HL-60 (cell line): ENCODE measurements at places on chromosomes 5 and 9.
A peak's percentile ranks its signal among the peaks of the same experiment; 100 is the strongest.

DNA sequence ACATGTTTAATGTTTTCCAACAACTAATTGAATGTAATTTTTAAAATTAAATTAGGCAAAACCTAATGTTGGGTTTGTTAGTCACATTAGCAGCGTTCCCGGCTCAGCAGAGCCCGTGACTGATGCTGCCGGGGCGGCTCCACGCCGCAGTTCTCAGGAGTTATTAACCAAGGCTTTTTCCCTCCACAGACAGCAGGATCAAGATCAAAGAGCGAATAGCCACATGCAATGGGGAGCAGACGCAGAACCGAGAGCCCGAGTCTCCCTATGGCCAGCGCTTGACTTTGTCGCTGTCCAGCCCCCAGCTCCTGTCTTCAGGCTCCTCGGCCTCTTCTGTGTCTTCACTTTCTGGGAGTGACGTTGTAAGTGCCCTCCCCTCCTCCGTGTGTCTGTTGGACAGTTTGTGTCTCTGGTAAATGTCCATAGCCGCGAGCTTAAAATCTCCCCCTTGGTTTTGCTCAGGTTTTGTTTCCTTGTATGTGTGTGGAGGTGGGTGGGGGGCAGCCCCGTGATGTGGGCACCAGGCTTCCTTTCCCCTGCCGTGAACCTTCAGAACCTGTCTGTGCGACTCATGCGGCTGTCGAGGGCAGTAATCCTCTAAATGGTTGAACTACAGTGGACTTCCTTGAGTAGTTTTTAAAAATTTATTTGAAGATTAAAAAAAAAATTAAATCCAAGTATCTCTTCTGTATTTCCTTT lies 37.1 kb downstream of the TENT4A start:
- no peak for DNase-seq

DNA sequence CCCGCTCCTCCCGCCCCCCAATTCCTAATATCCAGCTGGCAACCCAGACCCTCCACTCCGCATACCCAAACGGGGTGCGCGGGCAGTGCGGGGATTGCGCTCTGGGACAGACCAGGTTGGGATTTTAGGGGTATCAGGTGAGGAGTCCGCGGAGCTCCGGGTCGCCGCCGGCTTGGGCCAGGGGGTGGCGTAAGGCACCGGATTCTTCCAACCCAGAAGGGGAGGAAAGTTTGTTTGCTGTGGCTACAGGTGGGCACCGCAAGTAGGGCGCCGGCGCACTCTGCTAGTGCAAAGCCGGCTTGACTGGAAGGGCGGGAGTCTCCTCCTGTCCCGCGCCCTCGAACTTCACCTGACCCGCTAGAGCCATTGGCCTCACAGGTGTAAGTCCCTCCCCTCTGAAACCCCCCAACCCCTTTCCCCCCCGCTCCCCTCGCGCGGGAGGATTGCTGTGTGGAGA lies 709 bp downstream of the IQGAP2 start:
- DNase-seq: peak; percentile 39

GRCh38 chr9:727767-728166 lies 113.7 kb upstream of the DMRT1 start:
- DNase-seq: no peak

GRCh38 chr9:134236935-134237629 lies 72.7 kb upstream of the RNU6ATAC start:
- no peak for DNase-seq

- DNase-seq: no peak
These were observed 5.0 kb upstream of the MED10 start for GRCh38 chr5:6383376-6383775.

DNA sequence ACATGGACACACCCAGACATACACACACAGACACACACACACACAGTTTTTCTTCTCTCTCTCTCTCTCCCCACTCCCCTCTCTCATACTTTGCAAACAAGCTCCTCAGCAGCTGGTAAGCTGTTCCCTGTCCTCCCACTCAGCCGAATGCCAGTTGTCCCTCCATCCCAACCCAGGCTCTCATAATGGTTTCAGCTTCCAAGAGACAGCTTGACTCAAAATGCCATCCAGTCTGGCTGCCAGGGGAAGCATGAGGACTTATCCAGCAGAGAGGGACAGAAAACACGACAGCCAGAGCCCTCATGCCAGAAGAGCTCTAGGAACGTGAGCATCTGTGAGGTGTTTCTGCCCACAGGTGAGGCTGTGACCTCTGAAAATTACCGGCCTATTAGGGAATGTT lies 112.6 kb upstream of the SPDL1 start:
- DNase-seq: no peak

- DNase-seq: no peak
These were observed at the start of gene FBXO10 for GRCh38 chr9:37575921-37576721. Gene FBXO10, minus strand, starts transcription at chr9:37576380. Its CDS starts 34,612 bp downstream, at chr9:37541768.

DNA sequence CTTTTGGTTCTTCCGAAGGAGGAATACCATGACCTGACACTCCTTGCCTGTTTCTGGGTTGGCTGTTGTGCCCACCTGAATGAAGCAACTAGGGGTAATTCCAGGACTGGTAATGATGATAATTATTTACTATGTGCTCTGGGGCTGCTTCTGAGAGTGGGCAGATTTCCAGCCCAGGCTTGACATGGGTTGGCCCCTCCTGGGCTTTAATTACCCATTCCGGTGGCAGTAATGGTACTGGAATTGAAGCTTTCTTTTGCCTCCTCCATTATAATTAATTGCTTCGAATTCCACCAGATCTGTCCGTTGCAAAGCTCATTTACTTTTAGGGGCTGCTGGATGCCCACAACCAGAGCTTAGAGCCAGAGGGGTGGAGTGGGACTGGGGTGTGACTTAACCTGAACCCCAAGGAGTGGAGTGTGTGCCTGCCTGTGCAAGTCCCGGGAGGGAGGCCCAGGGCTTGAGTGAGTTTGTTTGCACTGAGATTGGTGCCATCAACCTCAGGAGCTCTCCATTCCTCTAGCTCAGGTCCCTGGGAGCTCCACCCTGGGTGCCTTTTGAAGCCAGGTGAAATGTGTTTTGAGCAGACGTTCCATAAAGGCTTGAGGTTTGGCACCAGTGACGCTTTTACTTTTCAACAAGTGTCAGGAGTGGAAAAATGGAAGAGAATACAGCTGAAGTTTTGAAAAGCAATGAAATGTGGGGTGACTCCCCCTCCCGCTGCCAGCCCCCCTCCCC lies 214.6 kb downstream of the PDZD2 start:
- no peak for DNase-seq

GRCh38 chr5:39274398-39275085 lies 55.2 kb upstream of the FYB1 start:
- no peak for DNase-seq

- DNase-seq: no peak
These were observed 97.4 kb downstream of the PBX3 start for GRCh38 chr9:125844611-125845010.

GRCh38 chr5:144844086-144844485 lies 673.4 kb downstream of the KCTD16 start:
- DNase-seq: no peak

DNA sequence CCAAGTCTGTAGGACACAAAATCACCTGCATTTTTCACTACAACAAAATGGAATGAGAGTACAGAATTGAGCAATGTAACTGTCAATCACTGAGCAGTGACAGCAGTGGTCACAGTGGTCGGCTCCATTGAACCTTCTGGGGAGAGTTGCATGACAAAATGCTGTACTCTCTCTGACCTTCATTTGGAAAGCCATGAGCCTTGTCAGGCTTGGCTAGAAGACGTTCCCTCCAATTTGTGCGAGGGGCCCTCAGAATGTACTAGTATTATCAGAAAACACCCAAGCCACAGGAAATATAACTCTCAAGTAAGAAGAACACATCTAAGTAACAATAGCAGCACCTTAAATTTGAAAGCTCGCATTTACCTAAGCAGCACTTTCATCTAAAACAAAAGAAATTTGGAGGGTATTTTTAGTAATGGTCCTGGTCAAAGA lies 425.6 kb upstream of the MEF2C start:
- DNase-seq: no peak

DNA sequence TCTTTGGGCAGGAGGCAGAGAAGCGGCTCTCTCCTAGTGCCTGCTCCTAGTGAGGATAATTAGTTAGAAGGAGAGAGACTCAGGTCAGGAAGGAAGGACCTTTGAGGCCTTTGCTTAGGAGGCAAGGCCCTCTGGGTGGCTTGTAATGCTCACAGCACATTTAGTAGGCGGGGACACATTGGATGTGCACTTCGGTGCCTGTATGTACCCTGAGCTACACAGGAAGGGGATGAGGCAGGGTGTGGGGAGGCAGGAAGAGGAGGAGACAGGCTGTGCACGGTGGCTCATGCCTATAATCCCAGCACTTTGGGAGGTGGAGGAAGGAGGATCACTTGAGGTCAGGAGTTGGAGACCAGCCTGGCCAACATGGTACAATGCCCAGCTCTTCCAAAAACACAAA lies 7.2 kb upstream of the LCN2 start:
- no peak for DNase-seq

DNA sequence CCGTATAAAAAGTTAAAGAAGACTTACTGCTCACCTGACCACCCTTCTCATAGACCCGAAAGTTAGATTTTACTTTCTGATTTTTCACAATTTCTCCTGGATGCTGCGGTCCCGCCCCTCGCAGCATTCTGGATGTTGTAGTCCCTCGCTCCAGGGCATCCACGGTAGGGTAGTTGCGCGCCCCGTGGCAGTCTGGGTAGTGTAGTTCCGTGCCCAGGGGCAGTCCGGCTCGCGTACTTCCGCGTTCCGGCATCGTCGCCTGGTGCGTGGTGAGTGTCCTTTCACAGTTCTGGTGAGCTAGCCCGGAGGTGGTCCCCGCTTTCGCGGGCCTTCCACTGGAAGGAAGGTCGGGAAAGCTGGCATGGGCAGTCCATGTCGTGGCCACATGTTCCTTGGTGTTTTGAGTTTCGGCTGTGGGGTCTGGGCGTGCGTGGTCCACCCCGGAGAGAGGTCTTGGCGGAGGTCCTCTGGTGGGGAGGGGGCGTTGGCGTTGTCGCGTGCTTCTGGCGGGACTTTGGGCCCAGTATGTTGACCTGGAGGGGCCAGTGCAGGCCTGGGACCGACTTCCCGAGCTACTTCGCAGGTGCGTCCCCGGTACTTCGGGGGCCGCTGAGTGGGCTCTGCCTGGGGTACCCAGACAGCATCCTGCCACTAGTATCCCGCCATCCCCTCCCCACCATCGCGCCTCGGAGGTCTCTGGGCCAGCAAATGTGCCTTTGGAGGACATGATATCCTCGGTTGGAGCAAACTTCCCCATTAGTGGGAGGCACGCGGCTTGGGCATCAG lies at the start of gene ZNF169:
TSS of gene ZNF169 (plus strand) at position 222 of the 786 bp plus-strand sequence. CDS start 19,515 bp downstream, outside the sequence.
- peak; percentile 65 for DNase-seq

DNA sequence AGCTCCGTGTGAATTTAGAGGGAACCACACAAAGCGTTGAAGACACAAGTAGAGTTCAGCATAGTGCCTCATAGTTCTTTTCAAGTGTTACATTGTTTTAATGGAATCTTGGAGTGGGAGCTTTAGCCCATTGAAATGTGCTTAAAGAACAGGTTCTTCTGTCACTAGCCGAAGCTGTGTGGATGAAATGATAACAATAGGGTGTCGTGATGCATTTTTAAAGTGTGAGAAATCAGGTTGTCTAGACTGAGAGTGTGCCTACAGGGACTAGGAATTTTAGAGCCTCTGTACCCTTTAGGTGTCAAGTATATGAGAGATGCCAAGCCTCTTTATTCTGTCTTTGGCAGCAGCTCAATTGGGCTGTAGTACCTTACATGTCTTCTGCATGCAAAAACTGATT lies 83.0 kb downstream of the NDUFS4 start:
- no peak for DNase-seq

DNA sequence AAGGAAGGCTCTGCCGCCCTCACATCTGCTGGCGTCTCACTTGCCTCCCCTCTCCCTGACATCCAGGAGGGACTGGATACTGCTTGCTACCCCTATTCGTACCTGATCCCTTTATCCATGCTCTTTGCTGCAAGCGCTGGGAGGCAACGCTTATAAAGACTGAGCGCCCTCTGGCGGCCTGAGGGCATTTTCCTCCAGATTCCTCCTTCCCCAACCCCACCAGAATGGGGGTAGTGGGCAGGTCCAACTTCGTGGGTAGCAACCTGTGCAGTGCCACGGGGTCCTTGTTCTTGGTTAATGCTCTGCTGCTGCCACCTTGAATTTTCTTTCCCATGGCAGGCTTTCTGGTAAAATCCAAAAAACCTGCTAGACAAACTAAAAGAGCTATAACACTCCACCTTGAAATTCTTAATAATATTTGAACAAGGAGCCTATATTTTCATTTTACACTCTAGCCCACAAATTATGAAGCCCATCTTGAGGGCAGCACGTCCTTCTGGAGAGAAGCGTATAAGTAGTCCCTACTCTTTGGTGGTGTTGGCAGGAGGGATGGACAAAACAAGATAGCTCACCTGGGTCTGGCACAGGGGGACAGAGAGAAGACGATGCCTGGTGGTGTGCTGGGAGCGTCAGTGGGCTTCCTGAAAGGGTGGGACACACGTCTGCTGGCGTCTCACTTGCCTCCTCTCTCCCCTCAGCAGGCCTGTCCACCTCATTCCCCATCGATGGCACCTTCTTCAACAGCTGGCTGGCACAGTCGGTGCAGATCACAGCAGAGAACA lies 52.5 kb downstream of the JADE2 start:
- DNase-seq: peak; percentile 54

DNA sequence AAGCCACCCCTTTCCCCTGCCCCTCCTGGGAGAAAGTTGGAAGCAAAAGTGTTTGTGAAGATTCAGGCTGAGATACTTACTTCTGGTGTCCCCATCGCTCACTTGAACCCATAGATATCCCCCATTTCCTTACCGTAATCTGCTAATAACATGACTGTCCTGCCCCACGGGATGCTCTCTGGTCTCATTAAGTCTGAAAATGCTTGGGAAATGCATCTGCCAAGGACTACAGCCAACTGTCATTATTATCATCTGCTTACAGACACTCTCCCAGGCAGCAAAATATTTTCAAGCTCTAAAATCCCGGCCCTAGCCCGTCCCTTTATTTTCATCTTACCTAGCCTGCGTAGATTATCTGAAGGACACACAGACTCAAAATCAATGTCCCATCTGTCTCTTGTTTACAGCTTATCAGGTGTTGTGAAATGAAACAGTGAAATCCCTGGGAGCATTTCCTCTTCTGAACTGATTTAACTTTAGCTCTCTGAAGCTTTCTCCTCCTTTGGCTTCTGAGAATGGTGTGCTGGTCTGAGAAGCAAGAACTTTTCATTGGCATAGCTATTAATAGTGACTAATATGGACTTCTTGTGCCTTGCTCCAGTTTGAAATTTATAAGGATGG lies 126.9 kb upstream of the OSMR start:
- DNase-seq: no peak

- no peak for DNase-seq
These were observed 153.3 kb downstream of the PJA2 start for GRCh38 chr5:109256486-109256885.

DNA sequence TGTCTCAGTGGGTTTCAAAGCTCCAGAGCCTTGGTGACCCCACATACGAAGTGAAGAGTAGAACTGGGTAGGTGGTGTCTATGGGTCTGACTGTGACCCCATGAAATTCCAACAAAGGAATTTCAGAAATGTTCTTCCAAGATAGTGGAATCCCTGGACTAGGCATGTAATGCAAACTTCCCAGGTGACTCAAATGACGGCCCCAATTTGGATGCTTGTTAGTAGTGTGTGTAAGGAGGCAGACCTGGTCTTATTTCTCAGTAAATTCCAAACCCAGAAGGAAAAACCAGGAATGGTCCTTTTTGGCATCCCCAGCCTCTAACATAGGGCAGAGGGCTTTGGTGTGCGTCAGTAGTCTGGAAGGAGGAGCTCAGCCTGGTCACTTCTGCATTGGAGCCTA lies 43.6 kb upstream of the ABCA1 start:
- DNase-seq: no peak

- no peak for DNase-seq
These were observed 399.0 kb downstream of the MED10 start for GRCh38 chr5:5979377-5979760.

GRCh38 chr5:61766141-61766540 lies 434.1 kb downstream of the ZSWIM6 start:
- DNase-seq: no peak
